ENCODE measurements at places on chromosomes 5 and 9.

DNA sequence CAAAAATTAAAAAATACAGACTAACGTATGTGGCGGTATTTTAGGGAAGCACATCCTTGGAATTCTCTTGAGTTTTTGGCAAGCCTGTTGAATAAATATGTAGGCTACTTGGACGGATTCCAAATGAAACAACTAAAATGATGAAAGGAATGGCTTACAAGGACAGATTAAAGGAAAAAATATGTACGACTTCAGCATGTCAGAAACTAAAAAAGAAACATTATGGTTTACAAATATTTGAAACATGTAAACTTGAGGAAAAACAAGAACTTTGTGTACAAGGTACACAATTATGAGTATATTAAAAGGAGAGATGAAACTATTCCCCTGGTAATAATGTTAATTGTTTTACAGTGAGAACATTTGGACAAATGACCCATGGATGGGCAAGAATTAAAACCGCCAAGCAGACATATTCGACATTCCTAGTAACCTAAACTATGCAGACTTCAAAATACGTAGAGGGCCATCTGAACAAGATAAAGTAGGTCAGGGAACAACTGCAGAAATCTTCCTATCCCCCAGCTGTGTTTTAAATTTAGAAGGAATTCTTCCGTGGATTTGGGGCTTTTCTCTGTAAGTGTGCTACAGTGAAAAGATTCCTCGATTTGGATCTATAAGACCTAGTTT lies 12.5 kb downstream of the EDIL3 start:
- DNase-seq = no peak

DNA sequence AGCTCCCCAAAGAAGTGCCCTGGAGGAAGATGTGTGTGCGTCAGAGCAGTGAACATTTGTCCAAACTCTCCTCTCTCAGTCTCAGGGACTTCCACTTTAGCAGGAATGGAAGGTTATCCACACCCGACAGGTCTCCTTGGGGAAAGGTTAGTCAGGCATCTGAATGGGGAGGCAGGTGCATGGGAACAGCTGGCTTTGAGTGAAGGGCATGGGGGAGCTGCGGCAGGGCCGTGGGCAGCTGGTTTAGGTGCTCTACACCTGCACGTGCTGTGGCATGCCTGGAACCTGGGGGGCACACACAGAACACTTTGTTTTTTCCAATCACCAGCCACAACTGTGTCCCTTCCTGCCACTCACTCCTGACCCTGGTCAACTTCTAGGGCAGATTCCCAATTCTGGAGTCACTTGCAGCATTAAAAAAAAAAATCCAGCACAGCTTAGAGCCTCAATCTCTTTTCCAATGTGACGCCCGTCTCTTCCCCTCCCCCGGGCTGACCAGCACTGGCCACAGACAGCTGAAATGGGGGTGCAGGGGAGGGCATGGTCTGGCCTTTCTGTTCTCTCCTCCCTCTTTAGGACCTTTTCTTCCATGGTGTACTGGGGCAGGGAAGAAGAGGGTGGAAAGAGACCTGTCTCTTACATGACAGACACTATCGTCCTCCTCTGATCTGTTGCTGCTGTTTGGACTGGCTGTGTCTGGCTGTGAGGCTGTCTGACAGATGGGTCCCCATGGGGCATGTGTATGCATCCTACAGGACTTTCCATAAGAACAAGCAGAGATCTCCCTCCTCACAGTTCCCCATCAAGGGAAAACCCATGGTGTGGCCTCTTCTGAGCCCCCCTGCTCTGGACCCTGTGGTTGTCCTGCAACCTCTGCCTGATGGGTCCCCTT lies 9.5 kb upstream of the IL3 start:
- DNase-seq = no peak

GRCh38 chr9:8208465-8208864 lies 408.9 kb upstream of the DMAC1 start:
- DNase-seq = no peak

GRCh38 chr9:123584202-123585176 lies 228.5 kb downstream of the CRB2 start:
- no peak for DNase-seq

- DNase-seq = no peak
These were observed 72.5 kb downstream of the MACROH2A1 start for GRCh38 chr5:135326296-135327254.

DNA sequence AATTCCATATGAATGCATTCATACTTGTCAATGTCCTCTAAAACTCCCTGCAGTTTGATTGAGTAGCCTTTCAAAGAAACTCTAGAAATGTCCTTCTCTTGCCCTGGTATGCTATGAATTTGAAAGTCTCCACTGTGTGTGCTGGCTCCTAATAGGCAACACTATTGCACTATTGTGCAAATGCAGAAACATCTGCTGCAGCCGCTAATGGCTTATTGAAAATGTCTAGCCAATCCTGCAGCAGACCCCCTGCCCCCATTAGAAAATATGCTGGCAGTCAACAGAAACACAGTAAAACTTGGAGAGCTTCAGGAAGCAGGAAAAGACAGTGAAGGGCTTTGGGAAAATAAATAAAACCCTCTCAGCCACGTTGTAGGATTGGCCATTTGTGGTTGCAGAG lies 87.3 kb upstream of the GRAMD2B start:
- no peak for DNase-seq

GRCh38 chr9:131762356-131762932 lies 22.6 kb upstream of the RAPGEF1 start:
- no peak for DNase-seq

DNA sequence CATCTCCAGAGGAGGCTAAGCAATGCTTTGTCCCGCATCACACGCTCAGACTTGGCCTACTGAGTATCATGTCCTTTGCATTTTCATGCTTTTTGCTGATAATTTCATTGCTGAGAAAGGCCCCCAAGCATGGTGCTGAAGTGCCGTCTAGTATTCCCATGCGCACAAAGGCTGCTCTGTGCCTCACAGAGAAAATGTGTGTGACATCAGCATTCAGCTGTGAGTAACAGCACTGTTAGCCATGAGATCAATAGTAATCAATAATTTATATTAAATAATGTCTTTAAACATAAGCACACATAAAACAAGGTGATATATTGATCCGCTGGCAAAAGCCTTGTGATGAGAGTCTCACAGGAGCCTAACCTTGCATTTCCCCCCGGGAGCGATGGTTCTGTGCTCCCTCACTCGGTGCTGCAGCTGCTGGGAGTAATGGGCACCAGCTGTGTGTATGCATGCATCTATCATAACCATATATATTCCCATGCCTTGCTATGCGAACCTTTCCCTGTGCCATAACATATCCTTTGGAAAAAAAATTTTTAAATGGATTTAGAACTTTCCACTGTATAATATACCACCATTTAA lies 50.4 kb upstream of the RNF130 start:
- no peak for DNase-seq

GRCh38 chr5:180067986-180068385 lies 3.6 kb downstream of the RNF130 start:
- DNase-seq = no peak

DNA sequence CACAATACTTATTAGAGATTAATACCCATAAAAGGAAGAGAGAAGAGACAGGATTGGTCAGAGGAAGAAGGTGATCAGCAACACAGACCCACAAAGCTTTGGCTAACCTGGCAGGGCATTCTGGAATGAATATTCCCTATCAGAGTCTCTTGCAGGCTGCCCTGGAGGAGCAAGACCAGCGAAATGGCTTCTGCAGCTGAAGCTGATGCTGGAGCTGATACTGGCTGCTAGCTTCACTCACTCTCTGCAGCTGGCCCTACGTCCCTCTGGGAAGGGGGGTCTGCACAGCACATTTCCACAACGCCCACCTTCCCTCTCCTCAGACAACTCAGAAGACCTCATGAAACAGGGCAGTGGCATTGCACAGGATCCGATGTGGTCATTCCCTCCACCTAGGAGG lies 169.9 kb upstream of the EFNA5 start:
- no peak for DNase-seq

DNA sequence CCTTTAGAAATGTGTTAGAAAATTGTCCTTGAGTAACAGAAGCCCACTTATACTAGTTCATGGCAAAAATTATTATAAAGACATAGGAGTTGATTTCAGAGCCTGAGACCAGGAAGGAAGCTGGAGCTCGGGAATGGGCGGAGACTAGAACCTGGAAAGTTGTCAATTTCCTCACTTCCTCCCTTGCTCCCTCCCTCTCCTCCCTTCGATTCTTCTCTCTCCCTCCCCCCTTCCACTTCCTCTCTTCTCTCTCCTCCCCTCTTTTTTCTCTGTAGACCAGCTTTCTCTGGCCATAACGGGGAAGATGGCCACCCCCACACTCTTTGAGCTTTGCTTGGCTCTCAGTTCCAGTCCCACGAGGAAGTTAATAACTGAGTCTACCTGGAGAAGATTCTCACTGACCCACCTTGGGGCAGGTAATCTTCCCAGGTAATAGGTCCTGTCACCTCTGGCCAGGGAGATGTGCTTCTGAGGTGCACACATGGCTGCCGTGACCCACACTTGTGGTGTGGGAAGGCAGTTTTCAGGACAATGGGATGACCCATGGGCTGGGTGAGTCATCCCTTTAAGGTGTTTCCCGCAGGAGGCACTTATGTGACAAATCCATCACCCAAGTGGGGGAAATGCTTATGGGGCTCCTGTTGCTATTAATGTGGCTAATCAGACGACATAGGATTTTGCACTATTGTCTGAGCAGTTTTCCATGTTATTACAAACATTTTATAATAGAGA lies 78.7 kb downstream of the HSPA4 start:
- no peak for DNase-seq

DNA sequence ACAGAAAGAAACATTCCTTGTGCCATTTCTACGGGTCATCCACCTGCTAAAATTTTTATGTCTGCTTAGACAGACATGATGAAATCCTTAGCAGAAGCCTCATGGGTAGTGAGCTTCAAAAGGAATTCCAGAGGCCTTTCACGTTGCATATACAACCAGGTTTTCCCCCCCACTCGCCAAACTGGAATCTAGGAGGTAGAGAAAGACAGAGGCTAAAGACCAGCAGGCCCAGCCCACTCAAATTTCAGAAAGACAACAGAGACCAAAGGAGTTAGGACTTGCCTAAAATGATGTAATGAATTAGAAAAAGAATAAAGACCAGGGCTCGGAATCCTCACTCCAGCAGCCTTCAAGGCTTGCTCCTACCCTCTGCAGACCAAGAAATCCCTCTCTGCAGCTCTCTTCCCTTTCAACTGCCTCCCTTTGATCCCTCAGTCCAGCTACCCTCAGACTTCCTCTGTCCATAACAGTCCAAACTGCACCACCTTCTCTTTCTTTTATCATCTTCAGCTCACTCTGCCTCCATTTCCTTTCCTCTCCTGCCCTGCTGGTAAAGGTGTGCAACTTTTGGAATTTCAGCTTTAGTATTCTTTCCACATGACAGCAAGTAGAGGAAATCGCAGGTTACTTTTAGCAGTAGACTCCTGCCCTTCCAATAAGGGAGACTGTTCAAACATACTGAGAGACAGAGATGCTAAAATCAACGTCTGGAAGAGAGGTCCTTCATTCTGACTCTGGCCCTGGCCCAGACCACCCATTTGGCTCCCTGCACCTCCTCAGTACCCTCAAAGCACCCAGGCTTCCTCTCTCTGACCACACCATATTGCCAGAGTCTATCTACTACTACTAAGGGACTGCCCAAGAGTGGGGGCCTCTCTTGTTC lies 8.9 kb downstream of the B4GALT1 start:
- DNase-seq = no peak

DNA sequence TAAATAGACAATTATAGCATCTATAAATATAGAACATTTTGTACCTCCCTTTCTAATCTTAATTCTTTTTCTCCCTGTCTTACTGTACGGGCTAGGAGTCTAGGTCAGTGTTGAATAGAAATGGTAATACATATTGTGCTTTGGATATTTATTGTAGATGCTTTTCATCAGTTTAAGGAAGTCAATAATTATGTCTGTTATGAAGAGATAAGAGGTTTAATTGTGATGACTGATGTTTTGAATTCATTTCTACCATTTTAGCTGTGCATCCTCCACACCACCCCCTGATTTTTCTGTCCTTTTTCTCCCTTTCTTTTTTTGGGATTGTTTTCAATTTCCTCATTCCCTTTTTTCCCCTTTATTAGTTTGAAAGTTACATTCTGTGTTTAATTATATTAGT lies 95.8 kb downstream of the DOCK2 start:
- no peak for DNase-seq

DNA sequence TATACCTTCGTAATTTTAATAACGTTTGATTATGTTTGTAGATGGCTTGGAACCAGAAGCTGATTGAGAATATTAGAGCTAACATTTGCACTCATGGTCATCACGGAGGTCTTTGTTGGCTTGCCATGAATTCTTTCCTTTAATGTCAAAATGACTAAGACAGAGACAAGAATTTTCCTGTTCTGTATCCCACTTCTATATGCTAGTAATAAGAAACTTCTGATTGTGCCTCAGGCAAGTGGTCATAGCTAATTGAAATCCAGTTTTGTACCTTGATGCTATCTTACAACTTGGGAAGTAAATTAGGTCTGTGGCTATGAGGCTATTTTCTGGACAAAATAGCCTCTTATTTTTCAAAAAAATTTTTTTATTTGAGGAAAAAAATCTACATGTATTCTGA lies 167.6 kb downstream of the RANBP17 start:
- no peak for DNase-seq

DNA sequence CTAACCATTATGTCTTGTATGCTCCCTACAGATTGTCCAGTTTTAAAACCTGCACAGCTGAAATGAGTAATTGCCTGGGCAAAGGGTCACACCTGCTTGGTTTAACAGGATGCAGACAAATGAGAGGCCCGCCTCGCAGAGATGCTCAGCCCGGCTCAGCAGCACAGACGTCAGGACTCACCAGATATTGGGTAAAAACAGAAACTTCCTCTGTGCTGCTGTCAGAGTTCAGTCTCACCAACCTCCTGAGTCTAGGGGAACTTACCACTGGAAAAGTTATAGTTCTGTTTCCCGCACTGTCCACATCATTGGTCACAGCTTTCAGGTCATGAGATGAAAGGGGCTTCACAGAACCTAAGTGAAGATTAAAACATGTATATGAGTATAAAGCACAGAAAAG lies 152.5 kb downstream of the ESM1 start:
- DNase-seq = no peak

GRCh38 chr5:122295138-122295537 lies 16.9 kb upstream of the SNCAIP start:
- no peak for DNase-seq

- DNase-seq = no peak
These were observed 452.1 kb upstream of the RGMB start for GRCh38 chr5:98321361-98321760.

DNA sequence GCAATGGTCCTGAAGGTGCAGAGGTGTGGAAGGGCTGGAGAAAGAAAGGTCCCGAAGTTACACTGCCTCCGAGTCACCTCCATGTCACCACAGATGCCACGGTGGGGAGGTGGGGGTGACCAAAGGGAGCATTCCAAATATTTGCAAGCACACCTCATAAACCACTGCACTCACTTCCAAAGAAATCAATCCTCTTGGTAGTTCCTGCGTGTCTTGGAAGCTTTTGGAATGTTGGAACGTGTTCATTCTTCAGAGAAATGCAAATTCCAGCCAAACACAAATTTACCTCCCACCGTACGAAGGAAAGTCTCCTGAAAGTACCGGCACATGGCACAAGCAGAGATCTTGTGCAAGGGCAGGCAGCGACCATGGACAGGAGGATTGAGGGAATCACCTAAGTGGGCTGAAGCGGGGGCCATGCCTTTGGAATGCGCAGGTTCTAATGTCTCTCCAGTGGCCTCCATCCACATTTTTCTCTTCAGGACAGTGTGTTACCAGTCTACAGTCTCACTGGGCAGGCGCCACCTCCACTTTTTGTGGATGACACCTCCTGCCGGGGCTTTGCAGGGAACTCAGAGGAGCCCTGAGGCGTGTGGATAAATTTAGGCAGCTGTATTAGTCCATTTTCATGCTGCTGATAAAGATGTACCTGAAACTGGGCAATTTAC lies 54.0 kb downstream of the NSUN2 start:
- DNase-seq = no peak

GRCh38 chr5:16661713-16662112 lies 44.9 kb upstream of the RETREG1 start:
- no peak for DNase-seq
